PC-9 (cell line): ENCODE measurements at places on chromosomes 11 and 22. TPM values are rescaled to one million over a fixed set of nuclear protein-coding genes. Genes with fewer than 3 reads are reported as not detected.

MFNG gene
- 26.0 and 28.1 TPM in 2 replicates for total RNA-seq

PDGFB gene
- 35.5 and 39.7 TPM in 2 replicates for total RNA-seq

- peaks cover 31% of the 10 kb centered on the region for H3K4me1 ChIP-seq
- H3K27ac ChIP-seq: no peak overlapping the region
- H3K36me3 ChIP-seq: no peaks in the 10 kb centered on the region
- no peak overlapping the region for H3K4me3 ChIP-seq
Measured at GRCh38 chr11:129505266-129505665, 129.6 kb downstream of the BARX2 start.

- no peaks in the 10 kb centered on the region for H3K4me1 ChIP-seq
- H3K36me3 ChIP-seq: no peaks in the 10 kb centered on the region
- H3K4me3 ChIP-seq: no peak overlapping the region
- no peak for DNase-seq
- H3K27ac ChIP-seq: no peak overlapping the region
Measured at GRCh38 chr11:79076526-79077115, 364.2 kb downstream of the TENM4 start.

DNA sequence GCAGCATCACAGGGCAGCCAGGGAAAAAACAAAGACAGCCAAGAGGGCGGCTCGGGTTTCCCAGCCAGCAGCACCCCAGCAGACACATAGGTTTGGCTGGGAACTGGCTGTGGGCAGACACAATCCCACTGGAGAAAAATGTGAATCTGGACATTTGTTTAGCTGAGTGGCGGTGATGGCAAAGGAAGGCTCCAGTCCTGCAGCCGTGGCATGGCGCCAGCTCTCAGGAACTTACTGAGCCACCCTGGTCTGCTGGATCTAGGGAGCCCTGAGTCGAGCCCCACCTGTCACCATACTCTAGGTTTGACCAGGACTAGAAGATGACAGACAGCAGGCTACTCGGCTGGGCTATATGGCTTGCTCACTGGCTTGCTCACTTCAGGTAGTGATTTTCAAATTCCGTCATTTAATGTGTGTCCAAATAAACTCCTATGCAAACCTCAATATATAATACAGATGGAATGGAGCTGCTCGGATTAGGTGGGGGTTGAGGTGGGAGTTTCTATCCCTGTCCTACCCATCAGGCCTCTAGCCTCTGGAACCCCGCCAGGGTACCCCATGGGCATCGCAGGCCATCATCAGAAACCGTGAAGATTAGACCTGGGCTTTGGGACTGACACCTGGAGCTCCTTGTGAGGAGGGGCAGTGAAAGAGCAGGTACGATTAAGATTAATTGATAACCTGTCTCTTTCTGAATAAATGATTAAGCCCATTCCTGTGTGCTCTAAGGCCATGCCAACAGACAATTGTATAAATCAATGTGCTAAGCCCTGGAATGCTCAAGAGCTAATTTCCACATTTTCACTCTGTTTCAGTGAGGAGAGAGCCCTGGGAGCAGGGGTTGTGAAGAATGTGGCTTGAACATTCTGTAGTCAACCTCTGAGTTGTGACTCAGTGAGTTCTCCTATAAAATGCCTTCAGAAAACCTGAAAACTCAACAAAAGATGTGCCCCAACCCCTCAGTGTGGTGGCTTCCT lies 42.5 kb downstream of the GALNT18 start:
- no peaks in the 10 kb centered on the region for H3K36me3 ChIP-seq
- no peak overlapping the region for H3K4me3 ChIP-seq
- no peak for DNase-seq
- H3K27ac ChIP-seq: no peak overlapping the region

GRCh38 chr11:64762674-64763525 lies 3.1 kb upstream of the PYGM start:
- no peak overlapping the region for H3K4me3 ChIP-seq
- no peak for DNase-seq

DNA sequence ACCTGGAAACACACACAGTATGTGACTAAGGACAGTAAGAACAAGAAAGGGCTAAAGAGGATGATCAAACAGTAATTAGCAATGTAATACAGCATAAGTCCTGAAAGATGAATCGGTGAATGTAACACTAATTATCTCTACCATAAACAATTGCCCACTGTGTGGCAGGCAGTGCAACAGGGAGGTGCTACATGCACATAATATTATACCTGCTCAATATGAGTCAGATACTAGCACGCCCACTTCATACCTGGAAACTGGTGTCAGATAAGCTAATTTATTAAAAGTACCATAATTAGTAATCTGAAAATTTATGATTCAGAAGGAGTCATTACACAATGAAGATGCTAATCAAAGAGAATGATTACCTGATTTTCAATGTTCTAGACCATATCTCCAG lies 14.9 kb downstream of the CASP12 start:
- no peak overlapping the region for H3K27ac ChIP-seq
- no peaks in the 10 kb centered on the region for H3K27me3 ChIP-seq
- no peak overlapping the region for H3K4me3 ChIP-seq
- H3K36me3 ChIP-seq: no peaks in the 10 kb centered on the region
- no peak for DNase-seq

DNA sequence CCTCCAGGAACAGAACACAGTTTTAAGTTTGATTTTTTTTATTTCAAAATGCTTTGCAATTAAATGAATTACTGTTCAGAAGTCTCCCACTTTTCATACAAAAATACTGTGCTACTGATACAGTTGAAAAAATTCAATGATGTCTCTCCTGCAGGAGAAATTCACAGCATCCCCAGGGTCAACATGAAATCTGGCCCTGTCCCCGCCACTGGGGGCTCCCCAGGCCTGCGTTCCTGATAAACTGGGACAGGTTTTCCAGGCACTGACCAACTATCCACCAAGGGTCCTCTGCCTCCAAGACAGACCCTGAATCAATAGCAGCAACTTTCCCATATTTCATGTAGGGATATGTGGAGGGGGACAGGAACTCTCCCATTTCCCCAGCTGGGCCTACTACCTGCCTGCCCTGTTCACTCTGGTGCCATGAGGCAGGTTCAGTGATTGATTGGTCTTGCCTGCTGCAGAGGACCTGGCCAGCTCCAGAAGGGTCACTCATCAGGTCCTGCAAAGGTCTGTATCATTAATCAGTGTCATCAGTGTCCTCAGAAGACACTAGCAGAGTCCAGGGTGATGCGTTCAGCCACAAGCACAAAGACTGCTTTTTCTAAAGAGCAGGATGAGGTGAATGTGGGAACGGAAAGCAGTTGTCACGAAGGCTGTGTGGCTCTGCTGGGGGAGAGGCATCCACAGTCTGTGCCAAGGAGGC lies 43.4 kb downstream of the PISD start:
- no peaks in the 10 kb centered on the region for H3K36me3 ChIP-seq
- H3K4me3 ChIP-seq: no peak overlapping the region
- H3K4me1 ChIP-seq: no peaks in the 10 kb centered on the region
- no peak overlapping the region for H3K27ac ChIP-seq
- no peaks in the 10 kb centered on the region for H3K27me3 ChIP-seq

DNA sequence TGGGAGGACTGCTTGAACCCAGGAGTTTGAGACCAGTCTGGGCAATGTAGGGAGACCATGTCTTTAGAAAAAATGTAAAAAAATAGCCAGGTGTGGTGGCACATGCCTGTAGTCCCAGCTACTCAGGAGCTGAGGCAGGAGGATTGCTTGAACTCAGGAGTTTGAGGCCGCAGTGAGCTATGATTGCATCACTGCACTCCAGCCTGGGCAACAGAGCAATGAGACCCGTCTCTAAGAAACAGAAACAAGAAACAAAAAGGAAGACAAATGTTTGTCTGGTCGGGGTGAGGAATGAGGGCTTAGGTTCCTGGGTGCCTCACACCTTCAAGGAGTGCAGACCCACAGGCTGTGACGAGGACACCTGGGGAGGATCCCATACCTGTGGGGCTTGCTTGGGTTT lies 191.9 kb downstream of the CEP164 start:
- H3K27ac ChIP-seq: no peak overlapping the region
- H3K4me1 ChIP-seq: no peaks in the 10 kb centered on the region
